Activated CD4-positive, alpha-beta T cell treated with anti-CD3 and anti-CD28 coated beads, Interleukin-2, amount 50 U/mL, for 24 hours (primary cell): ENCODE measurements at places on chromosomes 6 and 20.

DNA sequence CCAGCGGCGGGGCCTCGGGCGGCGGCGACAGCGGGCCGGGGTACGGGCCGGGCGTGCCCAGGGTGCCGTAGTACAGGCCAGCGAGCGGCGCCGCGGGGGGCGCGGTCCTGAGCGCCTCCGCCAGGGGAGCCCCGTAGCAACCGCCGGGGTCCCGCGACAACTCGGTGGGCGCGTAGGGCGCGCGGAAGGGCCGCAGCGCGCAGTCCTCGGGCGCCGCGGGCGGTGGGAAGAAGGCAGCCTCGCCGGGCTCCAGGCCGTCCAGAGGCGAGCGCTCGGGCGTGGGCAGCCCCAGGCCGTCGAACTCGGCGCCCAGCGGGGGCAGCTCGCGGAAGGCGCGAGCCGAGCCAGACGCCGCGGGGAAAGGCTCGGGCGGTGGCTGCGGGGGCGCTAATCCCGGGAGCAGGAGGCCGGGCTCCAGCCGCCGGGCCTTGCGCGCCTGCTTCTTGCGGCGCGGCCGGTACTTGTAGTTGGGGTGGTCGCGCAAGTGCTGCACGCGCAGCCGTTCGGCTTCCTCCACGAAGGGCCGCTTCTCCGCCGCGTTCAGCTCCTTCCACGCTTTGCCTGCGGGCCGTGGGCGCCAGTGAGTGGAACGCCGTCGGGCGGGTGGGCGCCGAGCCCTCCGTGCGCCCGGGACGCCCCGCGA, 916 bp downstream of the SOX18 start:
- DNase-seq = no peak

GRCh38 chr6:39518221-39518620, 195.7 kb upstream of the KCNK16 start:
- no peak for DNase-seq

- no peak for DNase-seq
Observed at GRCh38 chr6:113805173-113805790, 51.9 kb upstream of the MARCKS start.

- no peak for DNase-seq
Observed at GRCh38 chr6:89999945-90000825, 105.9 kb downstream of the GJA10 start.

DNA sequence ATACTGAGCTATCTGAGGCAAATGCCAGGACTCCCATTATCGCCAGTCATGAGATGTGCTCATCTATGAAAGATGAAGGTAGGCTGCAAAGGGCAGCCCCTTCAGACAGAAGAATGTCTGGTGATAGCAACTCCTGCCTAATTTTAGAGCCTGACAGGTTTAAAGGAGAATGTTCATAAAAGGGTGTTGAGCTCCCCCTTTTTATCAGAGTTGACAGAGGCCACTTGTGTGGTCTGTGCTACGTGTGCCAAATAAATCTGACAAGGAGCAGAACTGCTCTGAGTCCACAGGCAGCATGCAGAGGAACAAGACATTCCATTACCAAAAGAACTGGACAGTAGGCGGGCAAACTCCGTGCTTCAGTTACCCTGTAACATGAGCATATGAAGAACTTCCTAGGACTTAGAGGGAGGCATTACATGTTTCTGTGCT, 101.8 kb downstream of the PREP start:
- no peak for DNase-seq
